ENCODE measurements at places on chromosomes 12 and 14. TPM values are rescaled to one million over a fixed set of nuclear protein-coding genes. Genes with fewer than 3 reads are reported as not detected.

- DNase-seq: no peak
Observed at GRCh38 chr14:77964586-77964985, 164.7 kb downstream of the ADCK1 start.

DNA sequence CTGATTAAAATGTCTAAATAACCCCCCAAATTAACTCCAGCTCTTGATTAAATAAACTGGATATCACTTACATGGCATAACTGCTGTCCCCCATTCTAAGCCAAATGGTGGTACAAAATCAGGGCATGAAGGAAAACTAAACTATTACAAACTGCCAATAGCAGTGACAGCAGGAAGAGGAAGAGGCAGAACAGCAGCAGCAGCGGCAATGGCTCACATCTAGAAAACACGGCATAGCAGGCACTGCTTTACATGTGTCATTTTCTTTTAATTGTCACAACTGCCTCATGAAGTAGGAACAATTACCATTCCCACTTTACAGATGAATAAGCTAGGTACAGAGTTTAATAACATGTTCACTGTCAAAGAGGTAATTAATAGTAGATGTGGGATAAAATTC is 92.0 kb downstream of the EPS8 start:
- DNase-seq: no peak

DNA sequence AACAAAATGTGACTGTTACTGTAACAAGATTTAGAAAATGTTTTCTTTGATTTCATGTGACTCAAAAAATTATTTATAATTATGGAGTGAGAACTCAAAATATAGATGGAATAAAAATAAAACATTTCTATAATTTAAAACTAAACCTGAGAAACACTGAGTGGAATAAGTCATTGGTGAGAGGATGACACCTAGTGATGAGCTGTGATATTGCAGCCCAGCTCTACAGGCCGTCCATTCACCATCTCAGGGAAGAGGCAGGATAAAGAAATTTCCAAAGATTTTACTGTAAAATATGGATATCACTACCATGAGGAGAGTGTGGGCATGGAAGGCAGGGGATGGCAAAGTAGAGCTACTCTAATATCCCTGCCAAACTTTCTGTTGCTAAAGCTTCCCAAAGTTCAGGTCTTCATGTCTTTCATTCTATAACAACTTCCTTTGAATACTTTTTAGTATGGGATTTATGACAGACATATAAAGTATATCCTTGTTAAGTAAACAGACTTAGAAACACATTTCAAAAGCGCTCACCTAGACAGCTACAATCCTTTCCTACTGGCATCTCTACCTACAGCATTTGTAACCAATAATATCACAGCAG is 308.0 kb downstream of the ITPR2 start:
- DNase-seq: no peak

RNF212B gene
- not detected for total RNA-seq

SERPINA4 gene
- not detected for total RNA-seq

- DNase-seq: no peak
Observed at GRCh38 chr12:80565271-80565670, 121.2 kb downstream of the PTPRQ start.

DNA sequence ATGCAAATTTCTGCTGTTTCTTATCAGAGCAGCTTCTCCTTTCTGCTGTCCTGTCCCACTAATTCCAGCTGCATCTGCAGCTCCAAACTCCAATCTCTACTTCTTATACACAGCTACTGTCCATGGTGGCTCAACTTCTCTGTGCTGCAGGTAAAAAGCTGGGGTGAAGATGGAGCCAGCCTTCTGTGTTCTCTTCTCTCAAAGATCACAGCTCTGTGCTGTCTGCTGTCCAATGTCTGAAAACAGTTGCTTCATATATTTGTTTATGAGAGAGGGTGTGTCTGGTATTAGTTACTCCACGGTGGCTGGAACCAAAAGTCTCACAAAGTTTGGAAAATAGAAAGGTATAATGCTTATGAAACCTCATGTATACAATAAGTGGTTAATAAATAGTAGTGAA is 445.8 kb upstream of the TBX3 start:
- DNase-seq: no peak

DNA sequence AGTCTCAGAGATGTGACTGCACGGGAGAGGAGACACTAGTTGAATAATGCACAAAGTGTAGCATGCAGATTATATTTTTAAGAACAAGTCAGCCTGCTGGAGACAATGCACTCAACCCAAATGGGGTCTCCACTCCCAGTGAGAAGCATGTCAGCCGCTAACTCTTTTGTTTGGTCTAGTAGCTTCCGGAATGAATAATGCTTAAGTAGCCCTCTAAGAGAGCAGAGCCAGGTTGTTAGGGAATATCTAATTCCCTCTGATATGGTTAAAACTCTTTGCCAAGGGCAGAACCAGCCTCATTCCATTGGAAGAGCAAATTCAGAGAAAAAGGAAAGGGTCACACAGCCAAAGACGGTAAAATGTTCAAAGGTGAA is 80.4 kb downstream of the DAD1 start:
- no peak for DNase-seq

PRICKLE1 gene
- total RNA-seq: 100 TPM

MYH6 gene
- not detected for total RNA-seq

DNA sequence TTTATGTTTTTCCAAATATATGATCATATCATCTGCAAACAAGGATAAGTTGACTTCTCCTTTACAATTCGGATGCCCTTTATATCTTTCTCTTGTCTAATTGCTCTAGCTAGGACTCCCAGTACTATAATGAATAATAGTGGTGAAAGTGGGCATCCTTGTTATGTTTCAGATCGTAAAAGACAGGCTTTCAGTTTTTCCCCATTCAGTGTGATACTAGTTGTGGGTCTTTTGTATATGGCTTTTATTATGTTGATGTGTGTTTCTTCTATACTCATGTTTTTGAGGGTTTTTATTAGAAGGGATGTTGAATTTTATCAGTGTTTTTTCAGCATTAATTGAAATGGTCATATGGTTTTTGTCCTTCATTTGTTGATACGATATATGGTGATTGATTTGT is 97.3 kb downstream of the FUT8 start:
- DNase-seq: no peak

EIF2B1 gene
- total RNA-seq: 37.1 TPM

MMP17 gene
- 12.6 TPM for total RNA-seq

GRCh38 chr12:23113781-23114180 is 488.8 kb downstream of the ETNK1 start:
- DNase-seq: no peak

GRCh38 chr12:109858764-109859163 is 21.6 kb downstream of the GLTP start:
- DNase-seq: no peak

DNA sequence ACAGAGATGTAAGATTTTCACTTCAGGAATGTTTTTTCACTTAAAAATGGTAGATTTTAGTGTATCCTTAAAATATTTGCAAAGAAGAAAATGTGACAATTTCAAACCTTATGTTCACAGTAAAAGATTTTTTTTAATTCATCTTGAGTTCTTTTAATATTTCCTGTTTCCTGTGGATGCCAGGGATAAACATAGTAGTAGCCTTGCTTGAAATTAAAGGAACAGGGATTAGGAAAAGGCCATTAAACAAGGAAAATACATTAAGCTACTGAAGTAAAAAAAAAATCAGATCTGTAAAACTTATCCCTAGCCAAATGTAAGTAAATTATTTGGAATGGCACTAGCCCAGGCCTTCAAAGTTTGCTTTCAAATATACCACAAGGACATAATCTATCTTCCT is 138.1 kb upstream of the AEBP2 start:
- no peak for DNase-seq

TAS2R7 gene
- total RNA-seq: not detected

- no peak for DNase-seq
Observed at GRCh38 chr12:80711866-80712265, 4.4 kb downstream of the MYF6 start.

DNA sequence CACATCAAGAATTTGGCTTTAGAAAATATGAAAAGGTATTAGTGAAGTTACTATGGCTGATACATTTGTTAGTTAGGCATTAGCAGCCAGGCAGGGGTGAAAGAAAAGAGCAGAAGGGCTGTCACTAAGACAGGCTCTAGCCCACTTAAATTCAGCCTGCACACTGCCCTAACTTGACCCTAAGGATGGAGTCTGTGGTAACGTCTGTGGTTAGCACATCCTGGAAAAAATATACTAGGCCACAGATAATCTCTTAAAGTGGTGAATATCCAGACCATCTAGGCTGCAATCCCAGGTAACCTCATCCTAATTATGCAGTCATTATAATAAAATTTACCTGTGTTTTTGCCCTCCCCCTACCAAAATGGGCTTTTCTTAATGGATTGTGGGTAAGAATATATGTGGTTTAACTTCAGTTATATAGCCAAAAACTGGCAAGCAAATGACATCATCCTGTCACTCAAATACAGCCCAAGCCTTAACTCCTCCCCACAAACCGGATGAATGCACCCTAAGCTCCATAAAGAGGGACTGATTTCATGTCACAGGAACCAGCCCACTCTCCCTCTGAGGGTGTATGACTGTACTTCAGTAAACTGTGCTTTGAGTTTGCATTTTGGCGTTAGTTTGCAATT is 440.9 kb downstream of the LRFN5 start:
- DNase-seq: no peak

CLBA1 gene
- total RNA-seq: 6.1 TPM

GRCh38 chr12:115504306-115505290 is 772.9 kb downstream of the MED13L start:
- DNase-seq: no peak

OTOGL gene
- 0.22 TPM for total RNA-seq

DNA sequence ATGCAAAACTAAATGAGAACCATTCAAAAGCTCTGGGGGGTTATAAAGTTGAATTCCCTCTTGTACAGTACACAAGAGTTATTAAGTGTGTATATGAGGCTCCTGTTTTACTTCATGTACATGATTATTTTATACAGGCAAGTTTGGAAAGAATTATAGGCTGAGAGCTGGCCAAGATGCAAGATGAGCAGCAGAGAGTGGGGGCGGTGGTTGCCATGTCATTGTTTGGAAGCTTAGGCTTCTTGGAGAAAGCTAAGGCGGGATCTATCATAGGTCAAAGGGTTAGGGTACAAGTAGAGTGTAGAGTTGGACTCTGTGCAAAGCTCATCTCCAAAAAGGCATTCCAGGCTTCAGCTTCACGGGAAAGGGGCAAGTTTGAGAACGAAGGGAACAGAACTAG is 297.1 kb upstream of the TBX3 start:
- DNase-seq: no peak

RAD9B gene
- total RNA-seq: 2.9 TPM

GRCh38 chr12:97982684-97983083 is 520.1 kb downstream of the RMST start:
- DNase-seq: no peak

DNA sequence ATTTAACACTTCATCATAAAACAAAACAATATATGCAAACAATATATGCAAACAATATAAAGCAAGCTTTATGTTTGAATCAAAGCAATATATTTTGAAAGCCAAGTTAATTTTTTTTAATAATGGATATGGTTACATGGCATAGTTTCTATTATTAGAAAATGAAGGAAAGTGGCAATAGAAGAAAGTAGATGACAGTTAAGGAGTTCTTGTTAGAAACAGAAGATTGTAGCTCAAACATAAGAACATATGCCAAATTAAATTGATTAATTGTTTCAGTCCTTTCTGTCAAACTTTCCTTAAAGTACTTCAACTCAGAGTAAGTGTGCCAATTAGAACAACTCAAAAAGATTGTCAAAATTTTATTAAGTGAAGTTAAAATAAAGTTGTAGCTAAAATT is 1248.3 kb downstream of the SLC16A7 start:
- no peak for DNase-seq

ZFYVE1 gene
- 22.4 TPM for total RNA-seq

GRCh38 chr14:24119691-24120090 is 4.9 kb upstream of the NRL start:
- no peak for DNase-seq

DNA sequence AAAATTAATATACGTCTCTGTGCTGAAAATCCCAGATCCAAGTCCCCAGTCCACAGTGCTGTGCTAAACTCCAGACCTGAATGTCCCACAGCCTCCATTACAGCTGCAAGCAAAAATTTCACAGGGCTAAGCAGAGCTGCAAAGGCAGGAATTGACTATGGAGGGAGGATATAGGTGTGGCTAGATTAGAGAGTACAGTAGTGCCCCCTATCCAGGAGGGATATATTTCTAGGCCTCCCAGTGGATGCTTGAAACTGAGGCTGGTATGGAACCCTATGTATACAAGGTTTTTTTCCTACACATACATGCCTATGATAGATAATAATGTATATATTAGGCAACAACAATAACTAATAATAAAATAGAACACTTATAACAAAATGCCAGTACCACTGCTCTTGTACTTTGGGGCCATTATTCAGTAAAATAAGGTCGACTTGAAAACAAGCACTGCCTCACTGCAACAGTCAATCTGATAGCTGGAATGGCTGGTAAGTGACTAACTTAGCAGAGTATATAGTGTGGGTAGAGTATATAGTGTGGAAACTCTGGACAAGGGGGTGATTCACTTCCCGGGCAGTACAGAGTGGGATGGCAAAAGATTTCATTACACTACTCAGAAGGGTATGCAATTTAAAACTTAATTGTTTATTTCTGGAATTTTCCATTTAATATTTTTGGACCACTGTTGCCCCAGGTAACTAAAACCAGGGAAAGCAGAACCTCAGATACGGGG is 82.7 kb downstream of the C14orf132 start:
- no peak for DNase-seq

GRCh38 chr12:64558754-64559153 is 51.5 kb upstream of the RASSF3 start:
- DNase-seq: no peak

PRDM4 gene
- 34.7 TPM for total RNA-seq

GRCh38 chr12:80056845-80057244 is 42.5 kb upstream of the OTOGL start:
- no peak for DNase-seq

DNA sequence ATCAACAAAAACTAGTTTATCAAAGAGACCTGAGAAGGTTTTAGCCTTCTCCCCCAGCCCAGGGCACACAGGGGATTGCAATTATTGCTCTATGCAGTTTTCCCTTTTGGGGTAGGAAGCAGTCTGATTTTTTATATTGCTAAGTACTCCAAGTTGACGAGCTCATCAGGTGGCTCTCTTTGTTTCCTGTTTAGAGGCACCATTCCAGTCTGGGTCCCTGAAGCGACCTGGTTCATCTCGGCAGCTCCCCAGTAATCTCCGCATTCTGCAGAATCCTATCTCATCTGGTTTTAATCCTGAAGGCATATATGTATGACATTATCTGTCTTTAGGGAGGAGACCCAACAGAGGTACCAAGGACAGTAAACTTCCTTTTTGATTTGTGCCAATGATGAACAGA is 56.3 kb downstream of the BHLHE41 start:
- DNase-seq: no peak

AHNAK2 gene
- total RNA-seq: 77.7 TPM

CRIP1 gene
- 112 TPM for total RNA-seq

GRCh38 chr12:45730348-45731189 is 1.1 kb downstream of the ARID2 start:
- peak; percentile 65 for DNase-seq

GRCh38 chr12:97471194-97471593 is 8.6 kb downstream of the RMST start:
- DNase-seq: no peak

Data from sciatic nerve (tissue), 2 donors.